ENCODE measurements at places on chromosomes 2 and 18.

DNA sequence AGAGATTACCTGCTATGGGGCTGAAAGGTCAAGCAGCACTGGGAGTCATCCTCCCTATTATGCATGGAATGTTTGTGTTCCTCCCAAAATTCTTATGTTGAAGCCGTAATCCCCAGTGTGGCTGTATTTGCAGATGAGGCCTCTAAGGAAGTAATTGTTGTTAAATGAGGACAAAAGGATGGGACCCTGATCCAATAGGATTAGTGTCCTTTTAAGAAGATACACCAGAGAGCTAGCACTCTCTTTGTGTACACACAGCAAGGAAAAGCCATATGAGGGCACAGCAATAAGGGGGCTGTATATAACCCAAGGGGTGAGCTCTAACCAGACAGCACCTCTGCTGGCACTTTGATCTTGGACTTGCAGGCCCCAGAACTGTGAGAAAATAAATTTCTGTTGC is 18.3 kb downstream of the STAM2 start:
- no peak for DNase-seq

DNA sequence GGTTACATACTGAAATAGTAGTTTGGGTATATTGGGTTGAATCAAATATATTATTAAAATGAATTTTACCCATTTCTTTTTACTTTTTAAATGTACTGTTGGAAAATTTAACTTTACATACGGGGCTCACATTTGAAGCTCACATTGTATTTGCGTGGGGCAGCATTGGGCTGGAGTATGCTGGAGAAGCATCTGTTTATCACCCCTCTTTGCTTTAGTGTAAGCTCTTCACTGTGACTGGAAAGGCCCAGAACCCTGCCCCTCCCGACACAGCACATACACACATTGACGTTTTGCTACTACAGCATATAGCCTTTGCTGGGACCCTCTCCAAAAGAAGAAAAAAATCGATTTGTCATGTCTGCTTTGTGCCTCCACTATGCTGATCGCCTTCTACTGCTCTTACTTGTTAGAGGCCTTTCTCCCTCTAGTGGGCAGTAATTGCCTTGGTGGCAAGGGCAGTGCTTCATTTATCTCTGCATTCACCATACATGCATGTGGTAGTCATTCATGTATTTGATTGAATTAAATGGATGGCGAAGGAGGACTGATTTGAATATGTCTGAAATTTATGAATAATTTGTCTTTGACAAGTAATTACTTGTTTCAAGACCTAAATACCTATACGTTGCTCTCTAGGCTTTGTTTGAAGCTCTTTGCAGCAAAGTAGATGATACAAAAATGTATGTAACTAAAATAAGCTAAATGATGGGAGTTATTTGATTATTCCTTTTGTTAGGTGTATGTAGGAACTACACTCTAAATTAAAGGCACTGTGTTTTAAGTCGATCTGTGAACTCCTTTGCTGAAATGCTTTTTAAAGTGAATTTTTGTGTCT is 37.4 kb downstream of the VAPA start:
- peak; percentile 64 for DNase-seq

- peak; percentile 72 for DNase-seq
These were observed 1.9 kb upstream of the SH3BP4 start for GRCh38 chr2:234949762-234950434.

- no peak for DNase-seq
These were observed 62.5 kb upstream of the TMEM247 start for GRCh38 chr2:46416739-46417403.

GRCh38 chr2:95386031-95386430 is 16.5 kb upstream of the FAHD2A start:
- DNase-seq = peak; percentile 2

DNA sequence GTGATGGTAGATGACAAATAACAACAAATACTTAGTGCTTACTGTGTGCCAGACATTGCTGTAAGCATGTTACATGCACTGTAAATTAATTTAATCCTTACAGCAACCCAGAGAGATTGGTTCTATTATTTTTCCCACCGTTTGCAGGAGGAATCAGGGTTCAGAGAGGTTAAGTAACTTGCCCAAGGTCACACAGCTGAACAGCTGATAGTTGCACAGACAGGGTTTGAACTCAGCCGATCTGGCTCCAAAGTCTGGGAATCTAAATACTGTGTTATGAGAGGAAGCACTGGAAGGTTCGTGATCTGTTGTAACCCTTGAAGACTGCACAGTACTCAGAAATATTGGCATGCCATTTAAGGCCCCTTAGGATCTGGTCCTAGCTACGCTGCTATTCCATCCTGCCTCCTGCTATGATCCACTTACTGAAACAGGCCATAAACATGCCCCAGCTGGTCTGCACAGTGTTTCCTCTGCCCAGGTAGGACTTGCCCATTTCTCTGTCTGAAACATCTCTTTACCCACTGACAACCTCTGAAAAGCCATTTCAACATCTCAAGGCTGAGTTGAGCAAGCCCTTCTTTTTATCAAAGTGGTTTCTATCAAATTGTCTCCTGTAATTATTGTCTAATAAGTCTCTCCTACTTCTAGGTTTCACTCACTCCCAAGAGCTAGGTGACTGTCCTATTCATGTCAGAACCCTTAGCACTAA is 40.4 kb upstream of the MRPL33 start:
- no peak for DNase-seq

GRCh38 chr18:70432804-70433400 is 144.1 kb downstream of the SOCS6 start:
- DNase-seq = no peak

DNA sequence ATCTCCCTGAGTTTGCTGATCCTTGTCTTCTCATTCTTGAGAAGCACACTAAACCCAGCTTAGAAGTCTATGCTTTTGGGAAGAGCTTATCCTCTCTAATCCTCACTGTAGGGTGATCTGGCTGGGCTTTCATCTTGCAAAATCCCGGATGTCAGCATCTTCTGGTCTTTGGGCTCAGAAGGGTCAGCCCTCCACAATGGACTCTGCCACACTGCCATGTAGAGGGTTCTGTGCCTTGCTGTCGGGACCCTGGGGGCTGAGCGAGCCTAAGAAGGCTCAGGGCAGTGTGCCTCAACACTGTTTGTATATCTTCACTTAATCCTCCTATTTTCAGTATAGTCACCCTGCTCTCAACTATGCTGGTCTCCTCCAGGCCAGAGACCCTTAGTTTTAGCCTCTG is 102.3 kb downstream of the TGIF1 start:
- DNase-seq = no peak

GRCh38 chr18:79887181-79888000 is 64.1 kb downstream of the SLC66A2 start:
- no peak for DNase-seq

DNA sequence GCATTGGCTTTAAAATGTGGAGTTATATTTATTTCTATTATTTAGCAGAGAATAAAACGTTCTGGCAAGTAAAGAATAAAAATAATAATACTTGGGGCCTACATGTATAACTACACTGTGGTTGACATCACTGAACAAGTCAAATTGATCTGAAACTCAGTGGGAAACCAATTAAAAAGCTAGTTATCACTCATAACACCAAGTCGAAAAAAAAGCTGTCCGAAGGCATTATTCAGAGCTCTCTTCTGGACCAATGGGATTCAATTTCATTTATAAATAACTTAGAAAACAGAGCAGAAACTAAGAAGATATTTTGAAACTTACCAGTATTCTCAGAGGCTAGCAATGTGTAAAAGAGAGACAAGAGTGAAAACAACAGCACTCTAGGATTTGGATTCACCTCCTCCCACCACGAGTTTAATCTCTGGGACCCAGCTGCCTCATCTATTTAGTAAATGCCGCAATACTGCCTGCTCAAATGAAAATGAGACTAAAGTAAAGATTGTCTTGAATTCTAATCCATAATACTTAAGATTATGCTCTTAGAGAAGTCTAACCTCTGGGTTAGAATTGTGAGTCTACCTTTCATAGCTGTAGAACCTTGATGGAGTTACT is 128.4 kb downstream of the NBAS start:
- no peak for DNase-seq

All from AG20443 (cell line).